Cerebellar nuclear complex (tissue), 1 donor: ENCODE measurements at places on chromosomes 2 and 18.

DNA sequence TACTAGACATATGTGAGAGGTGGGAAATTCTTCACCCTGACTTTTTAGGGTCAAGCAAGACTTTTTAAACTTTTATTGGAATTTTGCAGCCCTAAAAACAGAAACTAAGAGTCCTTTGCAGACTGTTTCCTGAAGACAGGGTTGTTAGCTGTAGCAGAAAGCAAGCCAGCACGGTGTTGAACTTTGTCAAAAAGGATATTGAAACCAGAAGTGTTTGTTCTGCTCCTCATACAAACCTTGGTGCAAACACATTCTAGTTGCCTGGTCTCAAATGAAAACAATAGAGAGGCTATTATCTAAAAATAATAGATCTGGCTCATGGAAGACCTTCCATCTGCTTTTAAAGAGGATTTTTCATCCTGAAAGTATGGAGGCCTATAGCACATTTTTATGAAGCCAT lies 65.8 kb upstream of the IGFBP5 start:
- no peak for DNase-seq

DNA sequence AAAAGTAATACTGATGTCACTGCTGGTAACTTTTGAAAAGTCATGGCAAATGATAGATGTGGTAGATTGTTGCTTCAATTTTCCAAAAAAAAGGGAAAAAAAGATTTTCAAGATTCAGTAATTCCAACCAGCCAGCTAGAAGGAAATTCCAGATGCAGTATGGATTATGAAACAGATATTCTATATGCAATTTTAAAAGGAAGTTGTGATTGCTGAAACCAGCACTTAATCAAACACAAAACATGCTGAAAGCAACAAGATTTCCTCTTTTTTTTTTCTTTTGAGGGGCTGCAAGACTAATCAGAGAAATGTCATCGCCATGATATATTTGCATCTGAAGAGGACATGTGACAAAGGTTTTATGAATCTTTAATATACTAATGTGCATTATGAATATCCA lies 5.1 kb upstream of the HNMT start:
- DNase-seq = no peak

DNA sequence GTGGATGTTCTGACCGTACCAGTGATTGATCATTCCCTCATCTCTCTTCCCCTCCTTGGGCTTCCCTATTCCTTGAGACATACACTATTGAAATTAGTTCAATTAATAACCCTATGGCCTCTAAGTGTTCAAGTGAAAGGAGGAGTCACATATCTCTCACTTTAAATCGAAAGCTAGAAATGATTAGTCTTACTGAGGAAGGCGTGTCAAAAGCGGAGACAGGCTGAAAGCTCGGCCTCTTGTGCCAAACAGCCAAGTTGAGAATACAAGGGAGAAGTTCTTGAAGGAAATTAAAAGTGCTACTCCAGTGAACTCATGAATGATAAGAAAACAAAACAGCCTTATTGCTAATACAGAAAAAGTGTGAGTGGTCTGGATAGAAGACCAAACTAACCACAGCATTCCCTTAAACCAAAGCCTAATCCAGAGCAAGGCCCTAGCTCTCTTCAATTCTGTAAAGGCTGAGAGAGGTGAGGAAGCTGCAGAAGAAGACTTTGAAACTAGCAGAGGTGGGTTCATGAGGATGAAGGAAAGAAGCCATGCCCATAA lies 144.4 kb upstream of the LYPD6 start:
- DNase-seq = no peak

DNA sequence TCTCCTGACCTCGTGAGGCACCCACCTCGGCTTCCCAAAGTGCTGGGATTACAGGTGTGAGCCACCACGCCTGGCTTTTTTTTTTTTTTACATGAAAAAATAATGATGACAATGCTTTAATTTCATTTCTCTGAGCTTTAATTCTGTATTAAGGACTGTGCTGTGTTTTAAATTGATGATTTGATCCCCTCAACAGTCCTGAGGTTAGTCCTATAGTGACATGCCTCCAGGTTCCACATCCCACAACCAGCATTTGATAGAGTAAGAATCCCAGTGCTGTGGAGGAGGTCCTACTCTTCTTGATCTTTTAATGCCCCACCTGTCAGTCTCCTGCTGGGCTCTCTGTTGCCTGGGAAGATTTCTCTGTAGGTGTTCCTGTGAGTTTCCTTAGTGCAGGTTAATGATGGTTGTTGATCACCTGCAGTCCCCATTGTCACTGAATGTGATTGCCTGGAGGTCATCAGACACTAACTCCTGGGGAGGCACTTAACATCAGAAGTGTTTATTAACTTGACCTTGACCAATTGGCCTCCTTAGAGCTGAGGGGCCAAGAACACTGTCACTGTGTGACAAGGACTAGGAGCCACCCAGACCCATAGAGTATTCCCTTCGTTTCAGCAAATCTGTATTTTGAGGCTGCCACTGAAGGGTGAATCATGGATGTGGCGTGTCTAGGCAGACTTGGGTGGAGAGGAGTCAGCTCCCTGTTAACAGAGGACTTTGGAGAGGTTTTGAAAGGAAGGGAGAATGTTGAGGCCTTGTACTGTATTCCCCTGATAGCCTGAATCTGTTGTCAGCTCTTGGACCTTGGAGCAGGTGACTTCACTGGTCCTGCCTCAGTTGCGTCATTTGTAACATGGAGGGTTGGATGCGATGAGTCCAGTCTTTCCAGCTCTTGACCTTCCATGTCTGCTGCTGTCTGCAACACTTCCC lies 11.5 kb downstream of the ASAP2 start:
- DNase-seq = no peak

- no peak for DNase-seq
These were observed at the start of gene XDH for GRCh38 chr2:31414601-31415241. XDH (minus strand) TSS chr2:31414742; CDS start chr2:31414666, 76 bp downstream.

DNA sequence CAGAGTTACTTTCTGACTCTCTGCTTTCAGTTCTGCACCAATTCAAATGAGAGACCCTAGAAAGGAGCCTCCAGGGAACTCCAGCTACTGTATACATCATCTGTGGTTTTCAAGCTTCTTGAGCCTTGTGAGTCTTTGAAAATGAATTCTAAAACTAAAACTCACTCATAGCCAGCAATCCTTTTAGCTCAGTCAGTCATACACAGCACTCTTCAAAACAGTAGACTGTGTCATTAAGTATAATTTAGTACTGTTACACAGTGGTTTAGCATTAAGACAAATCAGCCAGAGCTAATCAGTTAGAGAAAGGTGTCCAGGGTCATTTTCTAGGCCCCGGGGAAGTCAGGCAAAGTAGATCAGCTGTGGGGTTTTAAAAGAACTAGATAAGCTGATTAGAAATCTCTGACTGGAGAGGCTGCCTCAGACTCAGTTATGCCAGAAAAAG lies 322.1 kb upstream of the THUMPD2 start:
- DNase-seq = no peak

DNA sequence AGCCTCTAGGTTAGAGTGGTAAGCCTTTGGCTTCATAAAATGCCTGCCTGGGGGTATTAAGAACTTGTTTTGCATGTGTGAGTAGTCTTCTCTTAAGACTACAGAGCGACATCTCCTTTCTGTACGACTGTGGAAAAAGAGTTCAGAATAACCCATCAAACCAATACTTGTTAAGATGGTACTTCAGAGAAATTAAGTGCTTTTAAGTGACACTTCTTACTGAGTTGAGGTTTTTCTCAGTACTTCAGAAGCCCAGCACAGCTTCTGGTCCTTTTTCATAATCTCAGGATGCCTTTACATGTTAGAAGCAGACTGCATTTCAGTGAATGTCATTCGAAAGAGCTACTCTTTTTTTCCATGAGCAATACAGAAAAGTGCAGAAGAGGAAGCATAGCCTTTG lies 10.8 kb downstream of the XRCC5 start:
- no peak for DNase-seq

- no peak for DNase-seq
These were observed 24.3 kb downstream of the RHOB start for GRCh38 chr2:20471148-20471547.

- no peak for DNase-seq
These were observed 370.6 kb upstream of the UBE2E3 start for GRCh38 chr2:180609626-180610340.

- DNase-seq = no peak
These were observed 657 bp downstream of the ARL6IP6 start for GRCh38 chr2:152718909-152719645.

GRCh38 chr2:162065767-162066166 lies 8.2 kb downstream of the DPP4 start:
- DNase-seq = no peak

GRCh38 chr2:106664669-106665068 lies 177.5 kb downstream of the CD8B2 start:
- DNase-seq = no peak

DNA sequence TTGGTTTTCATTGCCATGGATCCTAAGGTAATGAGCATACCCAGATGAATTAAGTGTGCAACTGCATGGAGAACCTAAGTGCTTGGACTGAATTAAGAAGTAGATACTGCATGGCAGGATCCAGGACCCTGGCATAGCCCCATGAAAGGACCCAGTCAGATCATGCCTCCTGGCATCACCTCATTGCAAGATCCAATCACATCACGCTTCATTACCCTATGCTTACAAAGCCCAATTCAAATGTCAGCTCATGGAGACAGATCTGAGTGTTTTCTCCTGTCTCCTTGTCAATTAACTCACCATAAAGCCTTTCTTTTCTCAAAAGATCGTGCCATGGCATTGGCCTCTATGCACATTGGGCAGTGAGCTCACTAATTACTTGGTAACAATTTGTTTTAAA lies 519.8 kb upstream of the ZNF804A start:
- no peak for DNase-seq

GRCh38 chr2:54723996-54724559 lies 616 bp downstream of the EML6 start:
- DNase-seq = no peak

DNA sequence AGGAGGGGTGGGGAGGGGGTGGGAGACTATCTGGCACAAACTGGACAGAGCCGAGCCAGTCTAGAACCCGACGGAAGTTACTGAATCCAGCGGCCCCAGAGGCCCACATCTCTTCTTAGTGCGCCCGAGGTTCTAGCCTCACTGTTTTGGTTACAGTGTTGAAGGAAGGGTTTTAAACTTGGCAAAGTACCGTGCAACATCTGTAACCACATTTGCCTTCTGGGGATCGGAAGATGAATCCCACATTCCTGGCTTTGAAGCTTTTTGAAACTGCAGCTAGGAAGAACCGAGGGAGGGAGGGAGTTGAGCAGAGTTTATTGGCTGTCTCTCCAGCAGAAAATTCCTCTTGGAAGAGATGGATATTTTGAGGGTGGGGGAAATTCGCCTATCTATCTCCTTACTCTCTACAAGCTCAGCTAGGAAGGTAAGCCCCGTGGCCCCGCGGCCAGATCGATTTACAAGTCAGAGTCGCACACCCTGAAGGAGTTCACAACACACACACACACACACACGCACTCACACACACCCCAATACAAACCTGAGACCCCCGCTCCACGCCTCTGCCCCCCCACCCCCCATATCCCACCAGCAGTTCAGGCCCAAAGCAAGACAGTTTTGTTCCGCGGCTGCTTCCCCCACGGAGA lies 1.0 kb downstream of the ACVR1 start:
- DNase-seq = no peak

DNA sequence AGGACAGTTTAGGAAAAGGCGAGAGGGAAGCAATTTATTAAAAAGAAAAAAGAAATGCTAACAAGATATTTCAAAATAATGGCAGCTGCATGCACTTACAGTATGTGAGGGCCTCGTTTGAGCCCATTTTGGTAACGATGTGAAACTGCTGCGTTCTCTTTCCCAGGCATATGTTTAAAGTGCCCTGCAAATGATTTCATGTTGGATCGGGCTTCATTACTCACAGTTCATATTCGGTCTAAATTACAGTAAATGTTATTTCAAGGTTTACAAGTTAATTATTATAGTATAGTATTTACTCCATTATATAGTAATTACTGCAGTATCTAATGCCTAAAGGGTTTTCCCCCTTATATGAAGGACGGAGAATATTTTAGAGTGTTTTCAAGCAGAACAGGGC lies 679.1 kb downstream of the BCL11A start:
- DNase-seq = no peak

DNA sequence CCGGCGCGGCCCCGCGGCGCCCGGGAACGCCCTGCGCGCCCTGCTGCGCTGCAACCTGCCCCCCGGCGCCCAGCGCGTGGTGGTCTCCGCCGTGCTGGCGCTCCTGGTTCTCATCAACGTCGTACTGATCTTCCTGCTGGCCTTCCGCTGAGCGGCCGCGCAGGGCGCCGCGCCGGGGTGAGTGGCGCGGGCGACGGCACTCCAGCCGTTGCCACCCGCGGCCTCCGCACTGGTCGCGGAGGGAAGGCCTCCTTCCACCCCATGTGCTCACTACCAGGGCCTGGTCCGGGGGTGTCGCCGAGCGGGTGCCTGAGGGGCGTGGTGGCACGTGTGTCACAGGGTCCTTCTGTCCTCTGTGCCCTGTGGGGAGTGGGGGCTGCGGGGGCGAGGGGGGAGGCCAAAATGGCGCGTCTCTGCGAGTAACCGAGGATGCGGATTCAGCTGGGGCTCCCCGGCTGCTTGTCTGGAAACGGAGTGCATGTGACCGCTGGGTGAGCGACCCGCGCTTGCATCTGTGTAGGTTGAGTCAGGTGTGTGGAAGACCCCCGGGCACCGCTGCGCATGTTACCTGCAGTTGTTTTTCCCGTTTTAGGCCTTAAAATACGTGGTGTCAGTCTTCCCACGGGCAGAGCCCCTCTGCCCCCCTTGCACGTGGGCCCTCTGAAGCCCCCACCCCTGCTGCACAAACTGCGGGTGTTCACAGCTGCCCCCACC lies 58.0 kb downstream of the FAM168B start:
- no peak for DNase-seq
